Occipital lobe (tissue), 3 donors: ENCODE measurements at places on chromosomes 12 and 14. TPM values are rescaled to one million over a fixed set of nuclear protein-coding genes. Genes with fewer than 3 reads are reported as not detected.
A peak's percentile ranks its signal among the peaks of the same experiment; 100 is the strongest.

The CCDC197 gene
- total RNA-seq: not detected

DNA sequence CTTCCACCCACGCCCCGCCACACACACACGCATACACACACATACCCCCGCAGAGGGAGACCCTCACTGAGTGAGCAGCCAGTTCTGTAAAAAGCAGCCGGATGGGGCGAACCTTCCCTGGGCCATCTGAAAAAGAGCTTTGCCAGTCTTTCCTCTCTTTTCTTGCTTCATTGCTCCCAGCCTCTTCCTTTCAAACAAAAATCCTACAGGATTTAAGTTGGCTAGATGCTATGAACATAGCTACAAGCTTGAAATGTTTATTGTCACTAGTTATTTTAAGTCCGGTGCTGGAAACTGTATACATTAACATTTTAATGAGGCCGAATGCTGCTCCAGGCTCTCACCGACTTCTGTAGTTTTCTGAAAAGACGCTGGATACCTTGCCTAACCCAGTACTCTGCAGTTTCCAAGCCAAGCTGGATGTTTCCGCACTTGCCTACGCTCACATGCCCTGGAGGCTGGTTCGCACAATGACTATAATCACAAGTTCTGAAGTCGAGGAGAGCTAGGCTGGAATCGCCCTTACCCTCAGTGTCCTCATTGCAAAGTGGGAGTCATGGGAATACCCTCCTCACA, 39.2 kb downstream of the LTBP2 start:
- DNase-seq: peak; percentile 26

- no peak for DNase-seq
Measured at GRCh38 chr14:101707863-101708620, 53.5 kb upstream of the PPP2R5C start.

The KLHDC1 gene
- total RNA-seq: 15.9 TPM

DNA sequence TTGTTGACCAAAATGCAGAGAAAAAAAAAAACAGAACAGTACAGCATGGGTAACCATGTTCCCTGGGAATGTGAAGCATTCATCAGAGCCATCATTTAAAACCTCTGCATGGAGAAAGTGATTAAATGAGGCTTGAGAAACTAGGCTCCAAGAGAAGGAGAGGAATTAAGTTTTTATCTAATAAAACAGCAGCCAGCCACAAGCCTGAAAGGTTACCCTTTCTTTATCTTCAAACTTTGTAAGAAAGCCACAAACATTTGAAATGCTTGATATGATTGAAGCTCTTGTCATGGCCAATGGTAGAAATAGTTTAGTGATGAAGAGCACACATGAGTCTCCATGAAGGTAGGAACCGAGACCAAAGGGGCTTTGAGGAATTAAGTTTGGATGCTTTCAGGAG, 144.9 kb upstream of the SYT1 start:
- no peak for DNase-seq

- DNase-seq: no peak
Measured at GRCh38 chr12:95949477-95950206, 6.5 kb downstream of the AMDHD1 start.

DNA sequence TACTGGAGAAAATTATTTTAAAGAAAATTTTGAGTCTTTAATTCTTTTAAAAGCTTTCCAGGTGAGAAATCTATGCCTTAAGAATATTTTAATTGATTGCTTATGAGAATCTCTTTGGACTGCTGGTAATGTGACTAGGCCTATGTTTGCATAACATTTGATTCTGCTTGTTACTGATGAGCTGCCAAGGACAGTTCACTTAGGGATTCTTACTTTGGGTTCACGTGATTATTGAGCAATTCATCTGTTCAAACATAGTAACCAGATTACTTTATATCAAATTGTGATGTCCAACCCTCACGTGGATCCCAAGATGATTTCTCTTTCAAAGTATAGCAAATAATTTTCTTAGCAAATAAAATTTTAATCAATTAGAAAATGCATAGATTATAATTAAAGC, 27.4 kb upstream of the ABCD2 start:
- no peak for DNase-seq

- no peak for DNase-seq
Measured at GRCh38 chr12:49632401-49632800, 9.0 kb downstream of the PRPF40B start.

- DNase-seq: no peak
Measured at GRCh38 chr12:98217257-98217656, 298.1 kb upstream of the TMPO start.

The MFAP5 gene
- total RNA-seq: not detected

The NAB2 gene
- 33.2 TPM for total RNA-seq

GRCh38 chr14:23217032-23218020, 20.4 kb upstream of the RNF212B start:
- DNase-seq: no peak

GRCh38 chr14:48857366-48857765, 728.8 kb downstream of the RPS29 start:
- no peak for DNase-seq

DNA sequence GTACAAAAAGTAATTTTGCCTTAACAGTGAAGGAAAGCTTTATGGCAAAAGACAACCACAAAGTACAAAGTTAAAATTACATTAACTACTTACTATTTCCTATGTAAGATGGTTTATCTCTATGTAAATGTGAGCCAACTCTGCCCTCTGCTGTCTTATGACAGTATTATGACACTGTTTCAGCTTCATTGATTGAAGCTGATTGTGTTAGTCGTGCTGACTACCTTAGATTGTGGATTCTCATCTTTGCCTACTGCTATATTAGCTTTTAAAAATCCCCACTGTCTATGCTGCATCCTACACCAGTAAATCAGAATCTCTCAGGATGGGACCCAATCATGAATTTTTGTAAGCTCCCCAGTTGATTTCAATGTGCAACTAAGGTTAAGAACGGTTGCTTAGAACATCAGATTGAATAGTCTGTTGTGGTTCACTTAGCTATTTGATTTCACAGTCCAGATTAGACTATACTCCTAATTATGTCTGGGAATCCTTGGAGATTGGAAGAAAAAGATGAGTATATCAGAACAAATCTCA, 12.2 kb upstream of the SPTB start:
- DNase-seq: no peak

DNA sequence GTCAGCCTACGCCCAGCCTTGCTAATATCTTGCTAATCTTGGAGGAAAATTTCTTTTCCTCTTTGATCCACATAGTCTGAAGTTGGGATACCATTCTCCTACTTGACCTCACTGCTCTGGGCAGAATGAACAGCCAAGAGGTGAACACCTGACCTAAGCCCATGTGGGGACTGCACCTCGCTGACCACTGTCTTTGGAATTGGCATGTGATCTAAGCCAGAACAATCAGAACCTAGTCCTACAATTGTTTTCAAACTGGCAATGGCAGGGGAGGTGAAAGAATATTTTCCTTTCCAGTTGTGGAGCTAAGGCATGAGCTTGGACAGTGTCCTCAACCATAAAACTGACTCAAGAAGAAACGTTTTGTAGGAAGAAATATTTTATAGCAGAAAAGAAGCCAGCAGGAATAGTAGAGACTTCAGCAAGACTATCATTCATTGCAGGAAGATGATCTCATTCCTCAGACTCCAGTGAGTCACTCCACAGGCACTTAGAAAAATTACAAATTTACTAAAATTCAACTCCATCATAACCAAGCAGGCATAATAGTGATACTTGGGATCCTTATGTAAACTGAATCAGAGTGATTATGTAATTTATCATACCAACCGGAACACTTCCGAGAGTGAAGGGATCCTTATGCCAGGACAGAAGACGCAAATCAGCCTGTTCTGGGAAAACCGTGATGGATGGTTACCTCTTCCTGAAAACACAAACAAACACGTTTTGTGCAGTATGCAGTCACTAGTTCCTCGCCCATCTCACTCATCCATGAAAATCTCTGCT, 14.7 kb downstream of the PTPRO start:
- no peak for DNase-seq

The ERG28 gene
- 9.2 TPM for total RNA-seq

The CIDEB gene
- 3.4 TPM for total RNA-seq

DNA sequence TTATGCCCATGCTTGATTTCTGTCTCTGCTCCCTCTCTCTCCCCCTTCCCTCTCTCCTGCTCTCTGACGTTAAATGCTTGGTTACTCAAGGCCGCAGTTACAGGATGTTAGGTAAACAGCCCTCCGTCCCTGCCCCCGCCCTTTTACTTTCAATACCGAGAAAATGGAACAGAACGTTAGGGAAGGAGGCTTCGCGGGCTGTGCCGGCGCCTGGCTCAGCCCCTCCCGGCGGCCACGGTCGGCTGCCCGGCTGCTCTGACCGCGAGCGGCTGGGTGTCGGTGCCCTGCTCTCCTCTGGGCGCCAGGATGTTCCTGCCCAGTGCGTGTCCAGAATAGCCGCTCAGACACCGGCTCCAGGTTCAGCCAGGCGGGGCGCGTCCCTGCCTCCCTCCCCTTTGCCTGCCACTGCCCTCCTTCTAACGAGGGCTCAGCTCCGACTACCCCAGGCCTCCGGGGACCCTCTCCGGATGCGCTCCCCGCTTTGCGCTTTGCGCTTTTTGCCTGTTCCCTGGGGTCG, 166.1 kb downstream of the ADCK1 start:
- peak; percentile 11 for DNase-seq

The PLEK2 gene
- 0.47 TPM for total RNA-seq

The CTSG gene
- not detected for total RNA-seq

GRCh38 chr12:5438671-5439200, 6.8 kb downstream of the NTF3 start:
- no peak for DNase-seq

The SYCP3 gene
- 0.47 TPM for total RNA-seq

The SIVA1 gene
- total RNA-seq: 21.2 TPM

GRCh38 chr14:72573725-72574417, 320.0 kb downstream of the DPF3 start:
- peak; percentile 32 for DNase-seq

GRCh38 chr12:75921622-75922289, 109.8 kb downstream of the PHLDA1 start:
- no peak for DNase-seq

The GPR137C gene
- 27.8 TPM for total RNA-seq

The KLRK1 gene
- not detected for total RNA-seq

DNA sequence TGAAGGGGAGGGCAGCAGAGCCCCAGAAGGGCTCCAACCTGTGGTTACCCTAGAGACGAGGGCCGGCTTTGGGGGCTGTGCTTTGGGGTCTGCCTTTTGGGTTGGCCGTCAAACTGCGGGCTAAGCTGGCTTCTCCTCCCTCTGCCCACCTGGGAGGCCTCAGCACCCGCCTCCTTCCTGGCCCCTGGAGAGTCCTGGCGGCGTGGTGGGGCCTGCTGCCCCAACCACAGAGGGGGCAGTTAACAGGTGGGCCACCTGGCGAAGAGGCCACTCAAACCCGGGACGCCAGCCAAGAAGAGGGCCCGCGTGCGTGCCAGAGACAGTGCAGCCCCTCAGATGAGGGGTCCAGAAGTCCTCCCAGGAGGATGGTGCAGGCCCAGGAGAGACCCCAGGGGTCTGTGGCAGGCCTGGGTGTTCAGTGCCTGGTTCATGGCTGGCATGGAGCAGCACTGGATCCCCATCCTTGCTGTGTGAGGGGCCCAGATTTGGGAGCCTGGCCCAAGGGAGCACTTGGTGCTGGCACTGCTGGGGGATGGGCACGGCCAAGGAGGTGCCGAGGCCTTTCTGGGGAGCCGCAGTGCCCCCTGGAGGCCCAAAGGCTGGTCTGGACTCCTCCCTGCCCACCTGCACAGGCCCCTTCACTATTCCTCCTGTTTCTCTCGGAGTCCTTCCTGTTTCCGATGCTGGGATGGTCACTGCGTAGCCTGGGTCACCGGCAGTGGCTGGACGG, 48.8 kb downstream of the LRCOL1 start:
- no peak for DNase-seq

DNA sequence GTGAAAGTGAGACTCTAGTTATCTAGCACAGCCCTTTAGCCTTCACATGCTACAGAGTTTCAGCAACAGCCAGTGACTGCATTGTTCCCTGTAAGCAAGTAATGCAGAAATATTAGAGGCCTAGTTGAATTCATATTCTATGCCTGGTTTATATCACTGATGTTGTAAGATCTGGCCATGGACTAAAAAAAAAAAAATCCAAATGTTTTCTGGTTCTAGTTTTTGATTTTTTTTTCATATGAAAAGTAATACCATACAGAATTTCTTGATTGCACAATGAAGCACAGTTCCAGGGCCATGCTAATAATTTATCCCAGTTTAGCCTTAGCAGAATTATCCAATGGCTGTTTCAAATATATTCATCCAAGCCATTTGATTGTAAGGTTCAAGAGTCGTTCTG, 341.5 kb upstream of the DDHD1 start:
- DNase-seq: no peak

DNA sequence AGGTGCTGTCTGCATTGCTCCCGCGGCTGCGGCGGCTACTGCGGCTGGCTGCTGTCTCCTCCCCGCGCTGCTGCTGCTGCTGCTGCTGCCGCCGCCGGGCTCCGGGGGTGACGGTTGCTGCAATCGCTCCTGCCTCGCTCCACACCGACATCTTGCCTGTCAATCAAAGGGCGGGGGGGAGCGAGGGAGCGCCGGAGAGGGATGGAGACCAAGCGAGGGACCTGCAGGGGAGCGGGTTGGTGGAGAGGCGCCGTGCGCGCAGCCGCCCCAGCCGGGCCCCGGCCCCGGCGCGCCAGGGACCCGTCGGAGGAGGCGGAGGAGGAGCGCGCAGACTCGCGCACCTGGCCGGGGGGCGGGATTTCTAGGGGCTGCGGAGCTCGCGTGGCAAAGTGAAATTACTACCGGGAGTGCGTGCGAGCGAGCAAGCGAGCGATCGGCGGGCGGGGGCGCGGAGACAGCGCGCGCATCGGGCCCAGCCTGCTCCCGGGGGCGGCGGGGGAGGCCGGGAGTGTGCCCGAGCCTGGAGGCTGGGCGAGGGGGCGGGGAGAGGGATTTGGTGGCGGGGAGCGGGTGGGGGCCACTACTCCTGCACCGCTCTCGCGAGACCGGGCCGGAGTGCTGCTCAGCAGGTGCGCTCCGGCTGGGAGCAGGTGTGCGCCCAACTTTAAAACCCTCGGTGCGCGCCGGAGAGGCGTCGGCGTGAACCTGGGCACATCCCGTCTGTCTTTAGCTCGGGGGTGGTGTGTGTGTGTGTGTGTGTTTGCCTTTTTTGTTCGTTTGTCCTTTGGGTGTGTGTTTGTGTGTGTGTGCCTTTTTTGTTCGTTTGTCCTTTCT, at the start of gene KSR2:
TSS of gene KSR2 (minus strand) at position 165 of the 834 bp plus-strand sequence. CDS start 735 bp downstream, outside the sequence.
- peak; percentile 57 for DNase-seq

DNA sequence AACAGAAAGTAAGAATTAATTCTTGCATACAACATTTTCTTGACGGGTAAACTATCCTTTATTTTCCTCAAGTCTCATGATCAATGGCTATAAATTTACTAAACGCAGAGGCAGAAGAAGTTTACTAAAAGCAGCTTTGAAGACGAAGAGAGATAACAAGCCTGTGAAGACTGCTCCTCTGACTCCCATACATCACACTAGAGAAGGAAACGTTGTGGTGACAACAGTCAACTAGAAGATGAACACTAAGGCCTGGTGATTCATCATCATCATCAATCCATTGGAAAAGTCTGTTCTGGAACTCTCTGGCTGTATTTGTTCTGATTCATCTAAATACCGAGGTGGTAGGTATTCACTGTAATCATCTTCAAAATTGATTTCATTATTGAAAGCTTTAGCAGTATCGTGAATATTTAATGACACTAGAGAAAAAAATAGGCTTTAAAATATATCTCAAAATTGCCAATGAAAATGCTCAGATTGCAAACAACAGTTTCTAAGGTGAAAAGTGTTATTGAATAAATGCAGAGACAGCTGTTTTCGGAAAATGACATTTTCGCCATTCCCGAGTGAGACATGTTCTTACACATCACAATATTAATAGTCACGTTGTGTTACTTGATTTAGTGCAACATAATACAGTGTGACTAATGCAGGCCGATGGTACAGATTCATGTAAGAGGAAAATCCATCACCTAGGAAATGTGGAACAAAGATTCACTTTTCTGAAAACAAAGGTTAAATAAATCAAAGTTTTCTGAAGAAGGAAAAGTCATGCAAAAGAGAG, 260.5 kb downstream of the C12orf50 start:
- DNase-seq: no peak

GRCh38 chr14:90758959-90759358, 57.3 kb downstream of the TTC7B start:
- DNase-seq: peak; percentile 51
